ENCODE measurements at places on chromosomes 16 and 17.

DNA sequence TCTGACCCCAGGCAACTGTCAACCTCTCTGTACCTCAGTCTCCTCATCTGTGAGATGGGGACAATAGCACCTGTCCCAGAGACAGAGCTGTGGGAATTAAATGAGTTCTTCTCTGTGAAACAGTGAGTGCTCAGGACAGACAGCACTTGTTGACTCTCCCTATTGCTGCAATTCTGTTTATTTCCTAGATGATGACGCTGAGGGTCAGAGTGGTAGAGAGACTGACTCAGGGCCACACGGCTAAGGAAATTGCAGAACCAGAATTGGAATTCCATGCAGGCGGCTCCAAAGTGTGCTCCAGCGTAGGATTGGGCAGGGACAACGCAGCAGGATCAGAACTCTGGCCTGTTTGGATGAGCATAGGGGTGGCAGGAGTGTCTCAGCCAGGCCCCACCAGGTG is 302.2 kb downstream of the C16orf95 start:
- DNase-seq = no peak

- no peak for DNase-seq
These were observed 72.0 kb downstream of the MSI2 start for GRCh38 chr17:57328109-57328882.

DNA sequence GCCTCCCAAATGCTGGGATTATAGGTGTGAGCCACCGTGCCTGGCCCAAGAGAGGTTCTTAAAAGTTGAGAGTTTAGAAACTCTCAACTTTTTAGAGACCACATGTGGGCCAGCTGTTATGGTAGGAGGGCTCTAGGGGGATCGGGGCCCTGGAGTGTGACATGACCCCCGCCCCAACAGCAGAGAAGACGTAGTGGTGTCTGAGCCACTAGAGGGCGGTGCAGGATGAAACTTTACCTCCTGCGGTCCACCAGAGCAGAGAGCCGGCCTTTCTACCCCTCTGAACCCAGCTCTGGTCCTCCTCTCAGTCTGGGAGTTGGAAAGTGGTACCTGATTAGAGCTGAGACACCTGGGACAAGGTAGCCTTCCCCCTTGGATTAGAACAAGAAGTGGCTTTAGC is 7.4 kb downstream of the CDK5RAP3 start:
- peak; percentile 43 for DNase-seq

- no peak for DNase-seq
These were observed 5.7 kb upstream of the SPNS2 start for GRCh38 chr17:4492721-4493561.

DNA sequence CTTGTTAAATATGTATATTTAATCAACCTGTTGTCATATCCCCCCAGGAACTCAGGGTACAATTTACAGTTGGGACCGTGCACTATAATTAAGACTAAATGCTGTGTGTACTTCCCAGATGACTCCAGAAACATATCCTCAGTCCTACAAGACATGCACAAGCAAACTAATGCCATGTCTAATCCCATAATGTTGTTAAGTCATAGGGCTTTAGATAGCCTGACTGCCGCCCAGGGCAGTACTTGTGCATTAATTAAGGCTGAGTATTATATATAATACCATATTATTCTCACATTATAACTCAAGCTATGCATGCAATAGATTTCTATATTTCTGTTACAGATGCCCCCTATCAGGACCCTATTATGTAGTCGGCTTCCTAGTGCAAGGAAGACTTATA is 20.1 kb upstream of the CPHXL start:
- DNase-seq = no peak

DNA sequence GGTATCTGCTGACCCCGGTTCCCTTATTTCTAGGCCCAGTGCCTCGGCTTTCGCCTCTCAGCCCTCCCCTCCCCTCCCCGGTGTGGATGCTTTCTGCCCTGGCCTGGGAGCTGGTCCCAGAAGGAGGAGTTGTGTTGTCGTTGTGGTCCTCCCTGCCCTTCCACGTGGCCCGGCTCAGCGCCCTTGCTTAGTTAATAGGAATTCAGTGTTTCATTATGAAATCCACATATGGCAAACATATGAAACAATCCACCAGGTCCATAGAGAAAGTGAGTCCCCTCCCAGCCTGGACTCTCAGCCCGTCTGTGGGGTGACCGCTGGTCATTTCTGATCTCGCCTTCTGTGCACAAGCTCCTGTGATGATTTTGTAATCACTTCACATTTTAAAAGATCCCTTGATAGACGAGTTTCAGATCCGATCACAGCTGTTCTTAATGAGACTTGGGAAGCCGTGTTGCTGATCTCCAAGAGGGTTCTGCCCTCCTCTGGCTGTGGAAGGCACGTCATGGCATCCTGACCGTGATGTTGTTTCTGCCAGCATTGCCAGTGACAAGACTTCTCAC is 112.1 kb downstream of the BANP start:
- no peak for DNase-seq

- no peak for DNase-seq
These were observed 129.8 kb downstream of the C16orf78 start for GRCh38 chr16:49503256-49504022.

DNA sequence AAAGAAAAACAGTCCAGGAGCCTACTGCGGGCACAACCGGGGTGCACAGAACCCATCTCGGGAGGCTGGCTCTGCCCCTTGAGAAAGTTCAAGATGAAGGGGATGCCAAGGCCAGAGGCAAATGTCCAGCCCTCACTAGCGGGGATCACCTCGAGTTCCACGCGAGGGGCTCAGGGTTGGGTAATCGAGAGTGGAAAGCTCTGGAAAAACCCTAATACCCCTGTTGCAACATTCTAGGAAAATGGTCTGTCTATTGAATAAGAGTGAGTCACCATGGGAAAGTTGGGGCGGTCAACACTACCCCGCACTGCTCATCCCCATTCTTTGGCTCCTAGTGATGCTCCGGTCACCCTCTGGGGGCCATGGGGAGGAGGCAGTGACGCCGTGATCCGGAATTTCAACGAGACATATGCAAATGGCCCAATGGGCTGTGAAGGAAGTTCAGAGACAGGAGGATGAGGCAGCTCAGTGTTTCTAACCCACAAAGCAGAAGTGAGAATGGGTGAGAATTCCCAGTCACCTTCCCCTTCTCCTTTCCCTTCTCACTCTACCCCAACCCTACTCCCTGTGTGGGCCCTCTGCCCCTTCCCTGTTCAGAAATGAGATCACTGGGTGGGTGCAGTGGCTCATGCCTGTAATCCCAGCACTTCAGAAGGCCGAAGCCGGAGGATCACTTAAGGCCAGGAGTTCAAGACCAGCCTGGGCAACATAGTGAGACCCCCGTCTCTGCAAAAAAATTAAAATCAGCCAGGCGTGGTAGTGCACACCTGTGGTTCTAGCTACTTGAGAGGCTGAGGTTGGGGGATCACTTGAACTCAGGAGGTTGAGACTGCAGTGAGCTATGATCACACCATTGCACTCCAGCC is 22.4 kb downstream of the SOCS3 start:
- DNase-seq = no peak

GRCh38 chr17:57604771-57605674 is 140.1 kb downstream of the CCDC182 start:
- peak; percentile 92 for DNase-seq

- DNase-seq = no peak
These were observed 202.0 kb downstream of the C16orf78 start for GRCh38 chr16:49575346-49576172.

DNA sequence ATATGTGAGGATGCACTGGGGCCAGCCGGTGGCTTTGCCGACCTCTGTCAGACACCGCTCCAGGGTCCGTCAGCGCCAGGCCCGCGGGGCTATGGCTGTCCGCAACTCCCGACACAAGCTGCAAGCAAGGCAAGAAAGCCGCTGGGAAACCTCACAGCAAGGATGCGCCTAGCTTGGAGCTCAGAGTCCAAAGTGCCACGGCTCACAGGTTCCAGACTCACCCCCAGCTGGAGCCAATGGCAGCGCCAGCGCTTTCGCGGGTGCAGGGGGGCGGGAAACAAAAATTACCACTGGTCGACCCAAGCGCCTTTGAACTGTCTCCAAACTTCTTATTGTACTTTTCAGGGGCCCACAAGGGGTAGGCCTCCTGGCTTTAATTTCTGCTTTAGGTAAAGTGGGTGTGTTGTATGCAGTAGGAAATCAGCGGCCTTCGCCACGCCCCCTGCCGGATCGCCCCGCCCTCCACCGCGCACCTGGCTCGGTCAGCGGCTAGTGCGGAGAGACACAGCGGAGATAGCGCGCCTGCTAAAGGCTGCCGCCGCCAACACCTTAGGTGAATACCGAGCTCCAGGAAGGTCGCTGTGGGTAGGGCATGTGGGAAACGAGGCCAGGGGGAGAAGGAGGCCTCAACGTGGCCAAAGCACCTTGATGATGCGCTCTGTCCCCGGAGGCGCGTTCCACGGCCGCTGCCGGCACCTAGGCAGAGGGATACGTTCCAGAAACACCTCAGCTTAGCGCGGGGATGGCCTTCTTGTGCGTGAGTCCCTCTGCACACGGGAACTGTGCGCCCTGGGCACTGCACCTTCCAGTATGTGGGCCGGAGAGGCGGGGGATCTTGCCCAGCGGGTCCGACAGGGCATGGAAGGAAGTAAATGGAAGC is 61.0 kb upstream of the RBL2 start:
- DNase-seq = no peak

- DNase-seq = no peak
These were observed at the start of gene SHISA9 for GRCh38 chr16:12901597-12902461. Gene SHISA9, plus strand, starts transcription at chr16:12901598.

DNA sequence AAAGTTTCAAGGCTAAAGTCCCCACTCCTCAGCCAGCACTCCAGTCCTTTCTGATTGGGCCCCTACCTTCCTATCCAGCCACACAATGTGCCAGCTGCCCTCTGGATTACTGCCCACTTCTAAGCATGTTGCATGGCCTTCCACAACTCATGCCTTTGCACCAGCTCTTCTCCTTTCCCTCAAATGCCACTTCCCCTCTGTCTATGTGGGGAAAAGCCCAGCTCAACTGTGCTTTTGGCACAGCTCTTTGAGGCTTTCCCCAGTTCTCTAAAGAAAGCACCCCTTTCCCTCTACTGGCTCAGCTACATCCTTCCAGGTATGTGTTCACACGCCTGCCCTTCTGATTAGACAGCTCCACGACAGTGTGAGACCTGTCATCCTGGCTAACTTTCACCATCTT is 18.5 kb downstream of the GTF3C1 start:
- no peak for DNase-seq

DNA sequence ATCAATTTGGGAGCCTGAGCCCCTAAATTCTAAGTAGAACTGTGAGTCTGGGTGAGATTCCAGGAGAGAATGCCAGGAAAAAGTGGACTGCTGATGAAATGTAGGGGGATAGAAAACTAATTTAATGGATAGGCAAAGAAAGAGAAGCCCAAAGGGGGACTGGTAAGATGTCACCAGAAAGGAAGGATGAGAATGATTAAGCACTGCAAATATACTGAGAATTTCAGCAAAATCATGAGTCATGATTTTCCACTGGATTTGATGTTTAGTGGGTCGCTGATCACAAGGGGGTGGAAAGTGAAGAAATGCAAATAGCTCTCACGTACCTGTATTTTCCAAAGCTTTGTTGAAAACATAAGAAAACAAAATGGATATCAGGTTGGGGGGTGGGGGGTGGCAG is 201.8 kb downstream of the SLC39A11 start:
- no peak for DNase-seq

- no peak for DNase-seq
These were observed 44.7 kb downstream of the IL21R start for GRCh38 chr16:27446721-27447120.

DNA sequence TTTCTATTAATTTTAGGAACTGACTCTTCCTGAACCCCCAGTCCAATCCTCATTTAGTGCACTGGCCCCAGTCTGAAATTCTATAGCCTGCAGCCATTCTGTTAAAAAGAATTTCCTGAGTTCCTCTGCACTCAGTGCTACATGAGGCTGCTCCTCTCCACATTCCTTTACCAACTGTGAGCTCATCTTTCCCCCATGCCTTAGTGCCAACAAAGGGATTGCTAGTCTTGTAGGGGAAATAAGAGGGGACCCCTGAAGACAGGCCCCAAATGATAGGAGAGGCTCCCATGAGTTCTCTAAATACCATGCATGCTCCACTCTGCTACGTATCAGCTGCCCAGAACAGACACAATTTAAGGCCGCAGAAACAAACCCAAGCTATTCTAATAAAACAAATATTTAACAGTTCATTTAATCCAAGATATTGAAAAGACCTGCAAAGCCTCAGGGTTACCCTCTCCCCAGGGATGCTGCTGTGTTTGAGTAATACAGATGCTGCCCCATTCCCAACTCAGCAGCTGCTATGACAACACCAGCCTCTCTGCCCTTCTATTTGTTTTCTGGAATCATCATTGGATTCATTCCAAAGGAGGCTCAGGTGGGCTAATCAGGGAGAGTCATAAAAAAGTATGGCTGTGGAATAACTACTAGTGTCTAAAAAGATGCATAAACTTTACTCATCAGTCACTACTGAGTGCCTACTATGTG is 228.5 kb downstream of the TOX3 start:
- peak; percentile 95 for DNase-seq

GRCh38 chr17:74857191-74857590 is 2.5 kb downstream of the GRIN2C start:
- DNase-seq = no peak

GRCh38 chr17:57578608-57579225 is 166.4 kb downstream of the CCDC182 start:
- peak; percentile 90 for DNase-seq

DNA sequence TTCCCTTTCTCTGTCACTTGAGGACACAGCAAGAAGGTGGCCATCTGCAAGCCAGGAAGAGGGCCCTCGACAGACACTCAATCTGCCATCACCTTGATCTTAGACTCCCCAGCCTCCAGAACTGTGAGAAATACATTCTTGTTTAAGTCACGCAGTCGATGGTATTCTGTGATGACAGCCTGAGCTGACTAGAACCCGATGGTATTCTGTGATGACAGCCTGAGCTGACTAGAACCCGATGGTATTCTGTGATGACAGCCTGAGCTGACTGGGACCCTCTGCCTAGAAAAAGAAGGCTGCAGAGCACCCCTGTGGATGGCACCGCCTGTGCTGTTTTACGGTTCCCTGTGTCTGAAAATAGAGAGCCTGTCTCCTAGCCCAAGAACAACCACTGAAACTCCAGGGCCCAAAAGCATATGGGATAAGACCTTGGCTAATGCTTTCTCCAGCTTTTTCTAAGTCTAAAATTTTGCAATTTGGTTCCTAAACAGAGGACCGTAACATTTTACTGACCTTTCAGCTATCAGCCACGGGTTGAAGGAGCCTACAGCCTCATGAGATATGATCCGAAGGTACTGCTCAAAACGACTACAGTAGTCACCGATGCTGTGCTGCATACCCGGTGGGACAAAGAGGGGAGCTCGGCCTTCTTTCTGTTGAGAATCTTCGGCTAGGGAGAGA is 33.1 kb upstream of the PITPNM3 start:
- DNase-seq = no peak

- no peak for DNase-seq
These were observed at the start of gene ASGR2 for GRCh38 chr17:7114241-7114874. Gene ASGR2, minus strand, starts transcription at chr17:7114822. Its CDS starts 582 bp downstream, at chr17:7114240.

All from NCI-H1105 treated with DMSO at 0.1 percent for 48 hours (cell line).